Fibroblast of the aortic adventitia (primary cell): ENCODE measurements at places on chromosomes 16 and 17. TPM values are rescaled to one million over a fixed set of nuclear protein-coding genes. Genes with fewer than 3 reads are reported as not detected.

GRCh38 chr16:82738699-82739098, 111.9 kb downstream of the CDH13 start:
- peak; percentile 39 for DNase-seq

GRCh38 chr17:72456075-72456474, 335.3 kb downstream of the SOX9 start:
- peak; percentile 59 for DNase-seq

GRCh38 chr17:80888276-80889160, 103.1 kb upstream of the CHMP6 start:
- no peak for DNase-seq

- no peak for DNase-seq
Observed at GRCh38 chr16:87483481-87483880, 9.3 kb downstream of the ZCCHC14 start.

GRCh38 chr17:76051561-76051960, 20.8 kb downstream of the SRP68 start:
- no peak for DNase-seq

- no peak for DNase-seq
Observed at GRCh38 chr17:534071-534691, 180.5 kb downstream of the VPS53 start.

SPATA32 gene
- not detected in 2 replicates for total RNA-seq

DNA sequence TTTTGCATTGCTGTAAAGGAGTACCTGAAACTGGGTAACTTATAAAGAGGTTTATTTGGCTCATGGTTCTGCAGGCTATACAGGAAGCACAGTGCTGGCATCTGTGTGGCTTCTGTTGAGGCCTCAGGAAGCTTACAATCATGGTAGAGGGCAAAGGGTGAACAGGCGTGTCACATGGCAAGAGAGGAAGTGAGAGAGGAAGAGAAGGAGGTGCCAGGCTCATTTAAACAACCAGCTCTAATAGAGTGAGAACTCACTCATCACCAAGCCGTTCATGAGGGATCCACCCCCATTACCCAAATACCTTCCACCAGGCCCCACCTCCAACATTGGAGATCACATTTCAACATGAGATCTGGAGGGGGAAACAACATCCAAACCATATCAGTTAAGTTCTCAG, 16.4 kb upstream of the CLEC19A start:
- DNase-seq: no peak

DNA sequence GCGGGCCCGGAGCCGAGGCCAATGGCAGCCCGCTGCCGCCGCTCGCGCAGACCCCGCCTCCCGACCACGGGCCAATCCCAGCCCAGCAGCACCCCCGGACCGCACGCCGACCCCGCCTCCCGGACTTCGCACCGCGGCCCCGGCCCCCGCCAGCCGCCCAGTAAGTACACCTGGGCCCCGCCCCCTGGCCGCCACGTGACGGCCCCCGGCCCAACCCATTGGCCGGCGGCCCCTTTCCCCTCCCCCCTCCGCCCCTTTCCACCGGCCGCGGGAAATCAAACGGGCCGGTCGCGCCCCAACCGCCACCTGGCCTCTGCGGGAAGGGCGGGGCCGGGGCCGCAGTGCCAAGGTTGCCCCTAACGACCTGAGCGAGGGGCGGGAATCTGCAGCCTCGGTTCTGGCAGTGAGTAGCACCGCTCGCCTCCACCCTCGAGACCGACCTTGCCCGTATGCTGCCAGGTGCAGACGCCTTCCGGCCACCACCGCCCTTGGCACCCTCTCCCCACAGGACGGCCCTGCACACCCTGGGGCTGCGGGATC, at the start of gene YBX2:
TSS of gene YBX2 (minus strand) at position 26 of the 540 bp plus-strand sequence. CDS start 139 bp downstream, outside the sequence.
- DNase-seq: no peak

DNA sequence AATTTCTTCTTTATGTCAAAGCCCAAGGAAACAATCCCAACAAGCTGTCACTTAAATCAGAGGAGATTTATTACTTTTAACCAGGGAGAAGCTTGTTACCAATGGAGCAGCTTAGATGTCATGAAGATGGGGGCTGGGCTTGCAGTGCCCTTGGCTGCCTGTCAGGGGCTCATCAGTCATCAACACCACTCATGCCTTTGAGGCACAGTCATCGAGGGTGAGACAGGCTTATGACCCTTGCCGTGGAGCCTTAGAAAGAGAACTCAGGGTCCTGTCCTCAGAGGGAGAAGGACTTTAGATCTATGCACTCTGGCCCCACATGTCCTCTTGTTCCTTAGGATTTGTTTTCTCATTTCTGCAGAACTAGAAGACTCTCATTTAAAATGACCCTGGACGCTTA, 318.3 kb downstream of the CBLN1 start:
- no peak for DNase-seq

HYDIN gene
- 0.65 and 1.5 TPM in 2 replicates for total RNA-seq

SIAH1 gene
- 31.6 and 36.5 TPM in 2 replicates for total RNA-seq

DNA sequence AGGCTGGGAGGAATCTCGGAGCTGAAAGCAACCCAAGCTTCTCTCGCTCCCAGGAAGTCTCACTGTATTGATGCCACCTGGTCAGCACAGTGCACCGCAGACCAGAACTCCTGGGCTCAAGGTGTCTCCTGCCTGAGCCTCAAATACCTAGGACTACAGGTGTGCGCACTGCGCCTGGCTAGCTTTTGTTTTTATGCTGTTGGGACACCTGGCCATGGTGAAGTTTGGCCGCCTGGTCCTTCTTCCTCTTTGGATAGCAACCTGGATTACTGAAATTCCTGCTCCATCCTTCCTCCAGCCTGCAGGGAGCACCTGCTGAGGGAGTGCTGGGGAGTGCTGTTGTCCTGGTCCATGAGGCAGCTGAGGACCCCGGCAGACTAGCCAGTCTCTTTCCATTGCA, 56.6 kb downstream of the COTL1 start:
- no peak for DNase-seq
